HL-60 (cell line): ENCODE measurements at places on chromosomes 11 and 22.

DNA sequence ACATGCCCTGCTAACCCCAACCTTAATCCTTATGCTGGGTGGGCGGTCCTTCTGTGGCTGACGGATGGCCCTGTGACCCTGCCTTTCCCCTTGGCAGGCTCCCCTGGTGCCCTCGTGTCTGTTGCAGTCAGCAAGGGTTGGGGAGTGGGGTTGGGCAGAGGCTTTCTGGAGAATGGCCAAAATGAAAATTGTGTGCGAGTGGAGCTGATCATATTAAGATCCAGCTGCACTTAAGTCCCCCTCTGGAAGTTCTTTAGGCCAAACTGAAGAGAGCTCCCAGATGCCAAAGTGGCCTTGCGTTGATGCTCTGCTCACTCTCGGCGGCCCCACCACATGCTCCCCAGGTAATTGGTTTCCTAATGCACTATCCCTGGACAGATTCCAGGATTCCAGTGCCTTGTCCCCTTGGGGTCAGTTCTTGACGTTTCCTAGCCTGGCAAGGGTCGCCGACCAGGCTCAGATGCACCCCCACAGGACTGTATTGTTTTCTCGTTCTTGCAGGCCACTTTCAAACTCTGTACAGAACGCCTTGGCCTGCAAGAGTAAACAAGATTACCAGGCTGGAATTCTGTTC lies 16.4 kb upstream of the C11orf96 start:
- DNase-seq: no peak

- DNase-seq: no peak
Measured at GRCh38 chr22:43213051-43213450, 26.1 kb upstream of the TTLL12 start.

GRCh38 chr11:40119661-40120060 lies 1339.8 kb downstream of the LRRC4C start:
- no peak for DNase-seq

- no peak for DNase-seq
Measured at GRCh38 chr11:27064086-27064485, 23.5 kb downstream of the BBOX1 start.

- DNase-seq: no peak
Measured at GRCh38 chr22:26534874-26535602, 22.8 kb upstream of the TFIP11 start.

DNA sequence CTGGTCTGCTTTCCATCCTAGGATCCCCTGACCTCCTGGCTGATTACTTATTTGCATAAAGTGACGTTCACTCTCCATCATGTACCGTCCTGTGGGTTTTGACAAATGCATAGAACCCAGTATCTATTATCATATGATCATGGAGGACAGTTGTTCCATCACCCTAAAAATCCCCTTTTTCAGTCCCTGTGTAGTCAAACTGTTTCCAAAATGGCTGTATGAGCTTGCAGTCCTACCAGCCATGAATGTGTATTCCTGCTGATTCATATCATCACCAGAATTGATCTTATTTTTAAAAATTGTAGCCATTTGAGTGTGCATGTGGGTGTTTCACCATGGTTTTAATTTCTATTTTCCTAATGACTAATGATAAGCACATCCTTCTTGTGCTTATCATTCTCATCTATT lies 108.8 kb downstream of the MPPED1 start:
- DNase-seq: no peak
